Thymus (tissue), 14 donors: ENCODE measurements at places on chromosomes 16 and 17. TPM values are rescaled to one million over a fixed set of nuclear protein-coding genes. Genes with fewer than 3 reads are reported as not detected.

Gene SLC9A5
- 0.09 TPM for total RNA-seq

Gene LDHD
- 0.99 TPM for total RNA-seq

GRCh38 chr16:71172481-71173207, 57.9 kb downstream of the HYDIN start:
- DNase-seq = no peak

DNA sequence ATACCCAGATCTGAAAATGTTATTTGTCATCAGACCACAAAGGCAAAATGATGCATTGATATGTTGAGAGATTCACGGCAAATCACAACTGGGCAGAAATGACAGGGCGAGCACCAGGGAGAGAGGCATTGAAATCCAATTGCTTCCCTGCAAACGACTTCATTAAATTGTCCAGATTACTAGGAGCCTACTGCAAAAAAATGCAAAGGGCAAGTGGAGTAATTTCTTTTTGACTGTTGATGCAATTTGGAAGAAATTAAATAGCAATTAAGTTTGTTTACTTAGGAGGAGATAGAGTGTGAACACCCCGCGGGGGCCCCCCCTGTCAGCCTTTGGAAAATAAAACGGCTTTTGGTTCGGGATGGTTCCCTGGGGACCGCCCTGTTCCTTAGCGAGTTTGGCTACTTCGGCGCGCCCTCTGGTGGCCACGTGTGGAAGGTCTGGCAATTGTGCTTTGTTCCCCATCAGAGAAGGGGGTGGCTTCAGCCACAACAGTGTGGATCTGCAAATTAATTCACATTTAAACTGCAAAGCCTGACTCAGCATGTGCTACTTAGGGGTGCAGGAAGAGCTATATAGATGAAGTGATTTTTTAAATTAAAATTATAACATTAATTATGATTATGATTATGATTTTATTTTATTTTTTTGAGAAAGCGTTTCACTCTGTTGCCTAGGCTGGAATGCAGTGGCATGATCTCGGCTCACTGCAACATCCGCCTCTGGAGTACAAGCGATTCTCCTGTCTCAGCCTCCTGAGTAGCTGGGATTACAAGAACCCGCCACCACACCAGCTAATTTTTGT, 14.5 kb upstream of the TMC7 start:
- peak; percentile 52 for DNase-seq

- DNase-seq = no peak
Measured at GRCh38 chr17:79485419-79485985, 125.3 kb downstream of the RBFOX3 start.

GRCh38 chr16:67246756-67247191, 507 bp downstream of the FHOD1 start:
- DNase-seq = no peak

DNA sequence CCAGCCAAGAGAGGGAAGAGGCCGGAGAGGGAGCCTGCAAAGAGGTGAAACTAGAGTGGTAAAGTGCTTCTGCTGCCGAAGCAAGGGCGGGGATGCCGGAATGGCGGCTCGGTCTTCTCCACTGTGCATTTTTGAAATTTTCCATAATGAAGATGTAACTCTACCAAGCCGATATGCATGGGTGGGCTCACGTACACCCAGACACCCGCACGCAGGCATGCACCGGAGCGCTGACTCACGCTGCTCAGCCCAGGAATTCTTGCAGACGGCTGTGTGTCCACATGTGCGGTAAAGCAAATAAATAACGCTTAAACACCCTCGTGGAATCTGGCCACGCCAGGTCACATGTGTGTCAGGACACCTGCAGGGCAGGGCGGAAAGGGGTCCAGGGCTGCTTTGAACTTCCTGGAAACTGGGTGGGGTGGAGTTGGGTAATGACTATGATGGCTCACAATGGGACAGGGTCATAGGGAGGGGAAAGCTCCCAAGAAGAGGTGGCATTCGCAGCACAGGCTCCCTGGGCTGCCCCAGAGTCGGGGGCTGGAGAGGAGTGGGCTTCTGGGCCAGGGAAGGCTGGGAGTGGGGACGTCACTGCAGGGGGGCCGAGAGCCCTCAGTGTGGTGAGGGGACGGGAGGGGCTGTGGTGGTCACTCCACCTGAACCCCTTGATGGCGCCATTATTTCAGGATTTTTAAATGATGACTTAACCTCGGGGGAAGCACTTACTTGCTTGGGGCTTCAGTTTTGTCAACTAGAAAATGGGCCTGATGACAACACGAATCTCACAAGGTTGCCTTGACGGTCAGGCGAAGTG, 265.5 kb downstream of the PARN start:
- DNase-seq = no peak
